Testis (tissue), 5 donors: ENCODE measurements at places on chromosomes 12 and 14.

DNA sequence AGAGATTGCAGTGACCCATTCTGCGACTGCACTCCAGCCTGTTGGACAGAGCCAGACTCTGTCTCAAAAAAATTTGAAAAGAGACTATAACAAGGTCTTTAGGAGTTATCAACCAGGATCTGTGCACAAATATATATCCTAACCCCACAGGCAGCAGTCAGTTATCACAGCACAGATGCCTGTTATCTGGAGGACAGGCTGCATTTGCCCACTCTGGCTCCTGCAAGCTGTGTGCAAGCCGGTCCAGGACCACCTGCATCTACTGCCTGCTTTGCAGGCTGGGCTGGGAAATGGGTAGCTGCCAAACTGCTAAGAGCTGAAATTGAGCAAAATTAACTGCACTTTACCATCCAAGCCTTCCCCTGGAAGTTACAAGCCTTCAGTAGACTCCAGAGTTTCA is 21.4 kb upstream of the RCOR1 start:
- DNase-seq: no peak

DNA sequence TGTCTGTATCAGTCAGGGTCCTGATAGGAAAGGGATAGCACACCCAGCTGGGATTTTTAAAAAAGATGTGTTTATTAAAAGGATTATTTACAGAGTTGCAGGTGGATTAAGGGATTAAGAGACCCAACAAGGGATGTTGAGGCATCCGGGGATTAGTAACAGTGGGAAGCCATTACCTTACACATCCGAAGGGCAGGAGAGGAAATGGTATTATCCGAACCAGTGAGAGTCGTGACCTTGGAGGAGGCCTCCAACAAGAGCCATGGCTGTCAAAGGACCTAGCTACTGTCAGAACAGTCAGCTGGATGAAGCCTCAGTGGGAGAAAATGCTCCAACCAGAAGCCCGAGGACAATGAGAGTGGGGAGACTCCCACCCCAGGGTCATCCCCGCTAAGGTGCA is 146.3 kb upstream of the KRAS start:
- no peak for DNase-seq

- DNase-seq: no peak
Measured at GRCh38 chr14:39140170-39140569, 26.0 kb downstream of the GEMIN2 start.

DNA sequence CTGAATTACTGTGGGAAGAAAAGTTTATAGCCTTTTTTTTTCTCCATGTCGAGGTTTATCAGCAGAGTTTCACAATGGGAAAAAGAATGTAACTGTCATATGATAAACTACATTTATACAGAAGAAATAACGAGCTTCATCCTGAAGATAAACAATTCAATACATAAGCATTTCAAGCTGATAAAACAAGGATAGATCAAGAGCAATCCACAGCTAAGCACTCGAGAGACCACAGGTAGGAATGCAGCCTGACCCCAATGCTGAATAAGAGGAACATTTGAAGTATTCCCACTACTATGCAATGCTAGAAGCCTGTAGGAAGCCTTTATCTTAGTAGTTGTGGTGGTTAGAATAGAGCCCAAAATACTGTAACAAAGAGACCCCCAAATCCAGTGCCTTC is 32.6 kb upstream of the DAAM1 start:
- DNase-seq: no peak

- no peak for DNase-seq
Measured at GRCh38 chr14:50082308-50082742, 34.0 kb downstream of the VCPKMT start.

GRCh38 chr12:17528394-17528793 is 561.6 kb downstream of the RERGL start:
- DNase-seq: no peak

DNA sequence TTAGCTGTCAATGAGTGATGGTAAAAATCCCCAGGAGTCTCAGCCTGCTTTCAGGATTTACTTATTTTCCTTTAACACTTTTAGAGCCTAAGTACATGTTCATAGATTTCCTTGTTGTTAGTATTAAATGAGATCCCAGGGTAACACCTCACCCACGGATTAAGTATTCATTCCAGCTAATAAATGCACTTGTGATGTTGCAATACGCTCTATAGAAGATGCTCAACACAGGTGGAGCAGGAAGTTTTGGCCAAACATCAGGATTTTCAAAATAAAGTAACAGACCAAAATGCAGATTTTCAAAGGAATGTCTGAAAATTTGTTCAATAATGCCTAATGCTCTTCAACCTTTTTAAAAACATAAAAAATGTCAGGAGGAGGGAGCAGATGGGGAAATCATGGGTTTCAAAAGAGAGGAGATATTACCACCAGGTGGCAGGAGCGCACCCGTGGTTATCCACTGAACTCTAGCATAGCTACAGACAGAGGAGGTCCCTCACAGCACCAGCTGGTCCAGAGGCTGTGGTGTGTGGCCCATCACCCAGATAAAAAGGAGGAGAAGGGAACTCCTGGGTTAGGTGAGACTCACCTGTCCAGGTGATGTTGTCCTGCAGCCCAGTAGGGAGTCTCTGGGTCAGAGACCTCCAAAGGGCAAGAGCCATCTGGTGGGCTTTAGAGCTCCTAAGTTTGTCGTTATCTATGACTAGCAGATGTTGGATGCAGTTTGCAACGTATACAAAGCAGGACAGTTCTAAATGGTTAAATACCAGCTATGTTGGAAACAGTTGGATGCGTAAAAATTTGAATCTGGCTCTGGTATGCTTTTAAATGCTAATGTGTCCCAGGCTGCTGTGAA is 1158.4 kb upstream of the TMEM132C start:
- peak; percentile 80 for DNase-seq

GRCh38 chr12:48189331-48190125 is 6.1 kb downstream of the CCDC184 start:
- peak; percentile 80 for DNase-seq

- no peak for DNase-seq
Measured at GRCh38 chr14:73660511-73660910, 15.7 kb downstream of the DNAL1 start.

- DNase-seq: peak; percentile 87
Measured at GRCh38 chr14:106556665-106557289, 1030.4 kb downstream of the TMEM121 start.

DNA sequence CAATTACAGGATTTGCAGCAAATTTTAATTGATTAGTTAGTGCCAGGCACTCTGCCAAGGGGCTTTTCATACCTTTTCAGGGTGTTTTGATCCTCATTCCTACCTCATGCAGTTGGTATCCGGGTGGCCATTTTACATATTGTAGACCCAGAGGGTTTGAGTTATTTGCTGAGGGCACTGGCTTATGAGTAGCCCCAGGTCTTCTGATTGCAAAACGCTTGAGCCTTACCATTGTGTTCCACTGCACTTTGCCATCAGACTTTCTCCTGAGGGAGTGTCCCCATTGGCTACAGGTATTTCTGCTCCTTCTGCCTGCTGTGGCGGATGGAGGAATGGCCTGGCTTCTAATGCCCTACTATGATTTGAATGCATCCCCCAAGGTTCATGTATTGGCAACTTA is 257.8 kb upstream of the CRY1 start:
- no peak for DNase-seq

DNA sequence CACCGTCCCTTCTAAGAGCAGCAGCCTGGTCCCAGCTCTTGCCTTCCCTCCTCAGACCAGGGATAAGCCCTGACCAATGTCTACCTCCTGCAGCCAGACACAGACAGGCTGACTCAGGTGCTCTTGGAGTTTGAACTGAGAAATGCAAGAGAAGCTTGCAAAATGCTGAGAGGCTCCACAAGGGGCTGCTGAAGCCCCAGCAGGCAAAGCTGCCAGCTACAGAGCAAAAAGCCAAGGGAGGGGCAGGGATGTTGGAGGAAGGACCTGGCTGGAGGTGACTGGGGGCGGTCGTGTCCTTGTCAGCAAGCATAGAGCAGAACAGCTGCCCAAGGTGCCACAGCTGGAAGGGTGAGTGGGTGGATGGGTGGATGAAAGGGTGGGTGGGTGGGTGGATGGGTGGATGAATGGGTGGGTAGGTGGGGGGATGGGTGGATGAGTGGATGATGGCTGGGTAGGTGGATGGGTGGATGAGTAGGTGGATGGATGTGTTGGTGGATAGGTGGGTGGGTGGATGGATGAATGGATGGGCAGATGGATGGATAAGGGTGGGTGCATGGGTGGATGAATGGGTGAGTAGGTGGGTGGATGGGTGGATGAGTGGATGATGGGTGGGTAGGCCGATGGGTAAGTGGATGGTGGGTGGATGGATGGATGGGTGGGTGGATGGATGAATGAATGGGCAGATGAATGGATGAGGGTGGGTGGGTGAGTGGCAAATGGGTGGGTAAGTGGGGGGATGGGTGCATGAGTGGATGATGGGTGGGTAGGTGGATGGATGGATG is 4.0 kb upstream of the INF2 start:
- no peak for DNase-seq

- DNase-seq: peak; percentile 82
Measured at GRCh38 chr14:35347323-35348043, 55.3 kb downstream of the PSMA6 start.

GRCh38 chr12:70120970-70121369 is 122.3 kb upstream of the CNOT2 start:
- DNase-seq: no peak

DNA sequence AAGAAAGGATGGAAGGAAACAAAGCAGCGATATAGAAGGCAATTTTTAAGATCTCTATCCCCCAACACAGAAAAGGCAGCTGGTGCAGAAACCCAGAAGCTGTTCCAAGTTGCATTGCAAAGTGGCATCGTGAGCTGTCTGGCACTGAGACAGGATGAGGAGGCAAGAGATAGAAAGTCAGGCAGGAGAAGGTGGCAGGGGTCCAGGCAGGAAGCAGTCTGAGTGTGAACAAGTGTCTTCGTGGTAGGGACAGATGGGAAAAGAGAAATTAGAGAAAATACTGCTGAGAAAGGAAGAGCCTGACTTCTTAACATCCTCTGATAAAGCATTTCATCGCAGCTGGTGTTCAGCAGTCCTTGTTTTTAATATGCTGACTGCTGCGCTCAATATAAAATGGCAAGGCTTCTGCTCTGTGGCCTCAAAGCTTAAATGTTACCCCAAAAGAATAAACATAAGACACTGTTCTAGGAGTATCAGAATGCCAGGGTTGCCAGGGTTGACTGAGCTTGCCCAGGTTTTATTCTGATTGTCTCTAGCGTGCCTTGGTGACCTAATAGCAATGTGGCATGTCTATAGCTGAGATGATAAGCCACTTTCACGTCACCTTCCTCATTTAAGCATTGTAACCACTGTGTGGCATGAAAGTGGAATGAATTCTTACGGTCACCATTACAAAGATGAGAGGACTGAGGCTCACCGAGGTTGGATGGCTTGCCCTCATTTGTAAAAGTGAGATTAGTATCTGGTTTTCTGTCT is 397.6 kb downstream of the NUAK1 start:
- peak; percentile 56 for DNase-seq

DNA sequence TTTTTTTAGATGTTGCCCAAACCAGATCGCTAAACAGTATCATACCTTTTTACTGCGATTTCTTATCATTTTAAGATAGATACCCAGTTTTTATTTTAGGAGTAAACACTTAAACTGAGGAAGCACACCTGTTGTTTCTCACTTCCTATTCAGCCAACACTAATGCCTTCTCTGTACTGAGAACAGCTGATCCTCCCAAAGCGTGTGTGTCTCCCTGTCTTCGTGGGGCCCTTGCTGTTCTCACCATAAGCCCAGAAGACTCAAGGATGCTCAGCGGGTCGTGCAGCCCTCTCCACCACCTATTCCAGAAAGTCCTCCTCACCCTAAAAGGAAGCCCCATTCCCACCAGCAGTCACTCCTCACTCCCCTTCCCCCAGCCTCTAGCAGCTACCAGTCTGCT is 14.8 kb downstream of the PPP2R5C start:
- no peak for DNase-seq

DNA sequence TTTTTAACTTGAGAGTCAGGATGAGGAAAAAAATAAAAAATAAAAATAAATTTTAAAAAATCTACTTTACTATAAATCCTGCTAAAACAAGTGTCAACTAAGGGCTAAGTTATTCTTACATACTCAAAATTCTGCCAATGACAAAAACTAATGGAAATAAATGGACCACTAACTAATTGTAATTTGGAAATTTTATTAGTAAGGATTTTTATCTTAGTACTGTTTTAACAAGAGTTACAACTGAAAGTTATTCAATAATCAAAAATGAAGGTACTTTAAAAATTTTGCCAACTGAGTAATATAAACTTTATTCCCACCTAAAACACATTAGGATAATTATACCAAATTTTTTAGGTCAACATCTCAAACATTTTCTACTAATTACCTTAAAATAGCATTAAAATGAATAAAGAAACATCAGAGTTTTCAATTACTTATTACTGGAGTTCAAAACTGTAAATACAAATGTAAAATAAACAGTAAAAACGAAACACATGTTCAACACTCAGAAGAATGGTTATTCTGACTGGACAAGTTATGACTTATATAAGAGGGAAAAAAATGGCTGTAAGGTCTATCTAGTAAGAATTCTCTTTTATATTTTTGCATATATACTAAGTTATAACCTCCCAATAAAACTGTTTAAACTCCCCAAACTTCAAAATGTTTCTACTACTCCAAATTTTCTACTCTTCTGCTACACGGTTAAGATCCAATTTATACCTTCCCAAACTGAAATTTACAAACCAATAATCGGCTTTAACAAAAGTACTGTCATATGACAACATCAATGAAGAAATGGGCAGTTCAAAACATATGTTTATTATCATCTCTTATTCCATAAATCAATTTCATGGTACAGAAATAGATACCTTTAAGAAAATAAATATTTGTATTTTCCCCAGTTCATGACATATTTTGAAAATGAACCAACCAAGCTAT is 2.7 kb downstream of the HECTD1 start:
- DNase-seq: no peak

- DNase-seq: peak; percentile 64
Measured at GRCh38 chr12:53221203-53222080, 10.6 kb downstream of the RARG start.

DNA sequence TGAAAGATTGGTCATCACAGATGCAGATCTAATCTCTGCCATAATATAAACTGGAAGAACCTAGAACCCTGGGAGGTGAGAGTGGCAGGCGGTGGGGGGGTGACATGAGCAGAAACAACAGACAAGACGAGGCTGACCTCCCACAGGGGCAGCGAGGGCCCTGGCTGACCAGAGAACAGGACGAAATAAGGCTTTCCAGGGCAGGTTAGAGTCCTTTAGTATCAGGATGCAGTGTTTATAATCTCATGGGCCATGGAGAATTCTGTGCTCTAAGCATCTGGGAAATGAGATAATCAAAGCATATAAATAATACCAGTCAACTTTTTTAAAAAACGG is 102.7 kb upstream of the BCL2L14 start:
- DNase-seq: no peak

DNA sequence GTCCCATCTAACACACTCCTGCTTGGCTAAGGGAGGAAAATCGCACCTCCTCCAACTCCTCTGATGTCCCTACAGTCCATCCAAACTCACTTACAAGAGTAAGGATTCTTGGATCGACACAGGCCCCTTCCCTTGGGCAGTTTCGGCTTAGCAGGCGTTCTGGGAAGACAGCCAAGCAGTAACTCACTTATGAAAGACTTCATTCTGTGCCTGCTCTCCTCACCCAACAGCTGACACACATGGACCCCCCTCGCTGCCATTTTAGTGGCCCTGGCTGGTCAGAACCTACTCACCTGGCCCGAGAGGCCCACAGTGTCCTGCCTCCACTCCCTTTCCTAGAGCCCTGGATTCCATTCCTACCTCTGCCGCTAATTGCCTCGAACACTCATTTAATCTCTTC is 52.3 kb upstream of the BCL2L14 start:
- peak; percentile 24 for DNase-seq
